HCT116 (cell line): ENCODE measurements at places on chromosomes 16 and 17.

- DNase-seq: no peak
These were observed 132.6 kb upstream of the CACNG5 start for GRCh38 chr17:66702106-66702936.

DNA sequence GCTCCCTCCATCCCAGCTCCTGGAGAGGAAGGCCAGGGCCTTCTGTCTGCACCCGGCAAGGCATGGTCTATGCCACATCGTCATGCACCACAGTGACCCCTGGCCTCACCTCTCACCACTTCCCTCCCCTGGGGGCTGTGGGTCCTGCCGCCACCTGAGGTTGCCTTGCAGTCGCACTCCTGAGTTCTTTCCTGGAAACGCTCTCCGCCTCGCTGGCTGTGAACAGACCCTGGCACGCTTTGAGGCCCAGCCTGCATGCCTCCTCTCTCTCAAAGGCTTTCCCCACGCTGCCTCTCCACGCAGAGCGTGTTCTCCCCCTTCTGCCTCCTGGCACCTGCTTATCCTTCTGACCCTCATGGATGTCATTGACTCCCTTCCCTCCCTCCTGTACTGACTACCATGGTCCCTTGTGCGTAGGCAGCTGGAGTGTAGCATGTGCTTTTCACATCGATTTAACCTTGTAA is 45.4 kb downstream of the SEC14L1 start:
- DNase-seq: no peak

- DNase-seq: peak; percentile 39
These were observed 296.7 kb upstream of the IRX5 start for GRCh38 chr16:54633943-54634362.

- DNase-seq: no peak
These were observed 65.3 kb upstream of the TMEM97 start for GRCh38 chr17:28253663-28254062.

GRCh38 chr17:67051155-67051538 is 6.8 kb downstream of the CACNG1 start:
- DNase-seq: no peak

- DNase-seq: no peak
These were observed 190.3 kb downstream of the BANP start for GRCh38 chr16:88141580-88141979.

DNA sequence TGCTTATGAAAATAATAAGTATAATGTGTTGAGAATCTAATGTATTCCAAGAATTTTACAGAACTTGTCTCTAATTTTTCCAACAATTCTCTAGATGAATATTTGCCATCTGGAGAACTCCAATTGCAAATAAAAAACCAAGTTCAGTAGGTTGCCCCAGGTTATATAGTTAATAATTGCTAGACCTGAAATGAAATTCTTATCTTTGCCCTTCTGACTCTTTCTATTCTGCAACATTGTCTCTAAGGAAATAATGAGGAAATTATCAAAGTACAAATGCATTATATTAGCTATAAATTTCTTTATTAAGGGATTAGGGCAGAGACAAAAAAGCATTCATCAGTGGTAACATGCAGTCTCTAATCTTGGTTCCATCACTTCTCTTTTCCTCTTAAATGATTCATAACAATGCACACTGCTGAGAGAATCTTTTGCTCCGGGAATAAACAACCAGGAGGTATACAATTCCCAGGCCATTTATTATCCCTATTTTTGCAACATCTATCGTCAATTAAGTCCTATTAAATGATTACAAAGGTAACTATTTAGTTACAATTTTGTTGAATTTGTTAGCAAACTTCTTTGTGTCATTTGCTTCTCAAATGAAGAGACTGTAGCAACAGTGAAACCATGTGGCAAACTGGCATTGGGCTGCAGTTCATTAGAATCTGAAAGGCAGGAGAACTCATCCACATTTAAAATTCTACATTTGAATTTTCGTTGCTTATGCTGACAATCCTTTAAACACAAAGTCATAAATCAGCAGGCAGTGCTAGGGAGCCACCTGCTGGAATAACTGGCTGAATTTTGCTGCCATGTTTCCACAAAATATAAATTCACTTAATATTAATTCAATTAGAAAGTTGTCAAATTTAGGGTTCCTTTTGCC is 349.6 kb downstream of the KIF2B start:
- DNase-seq: no peak
